ENCODE measurements at places on chromosomes 5 and 9.

GRCh38 chr5:30838936-30839496, 354.5 kb upstream of the CDH6 start:
- DNase-seq, result no peak

DNA sequence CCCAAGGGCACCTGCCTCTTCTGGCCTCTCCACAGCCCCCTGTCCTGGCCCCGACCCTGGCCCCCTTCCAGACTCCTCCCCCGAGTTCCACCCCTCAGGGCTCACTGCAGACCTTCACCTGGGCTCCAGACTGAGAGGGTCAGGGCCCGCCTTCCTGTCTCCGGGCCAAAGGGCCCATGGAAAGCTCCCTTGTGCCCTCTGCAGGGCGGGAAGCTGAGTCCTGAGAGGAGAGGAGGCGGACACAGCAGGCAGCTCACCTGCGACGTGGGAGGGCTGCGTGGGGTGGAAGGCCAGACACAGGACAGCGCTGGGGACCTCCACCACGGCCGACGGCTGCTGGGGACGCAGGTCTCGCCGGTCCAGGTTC, 20.6 kb downstream of the DYNC2I2 start:
- no peak for DNase-seq

DNA sequence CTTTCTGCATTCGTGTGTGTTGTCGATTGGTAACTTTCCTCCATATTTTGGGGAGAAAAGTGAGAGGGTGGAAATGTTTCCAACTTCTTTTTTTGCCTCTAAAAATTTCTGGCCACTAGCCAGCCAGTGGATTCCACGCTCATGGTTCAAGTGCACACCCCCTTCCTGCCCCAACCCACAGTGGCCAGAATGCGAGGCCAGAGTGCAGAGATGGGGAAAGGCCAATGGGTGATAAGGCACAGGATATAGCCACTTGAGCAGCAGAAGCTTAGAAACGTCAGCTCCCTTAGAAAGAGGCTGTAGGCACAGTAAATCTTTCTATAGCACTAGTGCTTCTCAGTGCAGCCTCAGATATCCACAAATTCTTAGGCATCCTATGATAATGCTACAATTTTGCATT, 75.8 kb upstream of the ADRB2 start:
- DNase-seq, result no peak

DNA sequence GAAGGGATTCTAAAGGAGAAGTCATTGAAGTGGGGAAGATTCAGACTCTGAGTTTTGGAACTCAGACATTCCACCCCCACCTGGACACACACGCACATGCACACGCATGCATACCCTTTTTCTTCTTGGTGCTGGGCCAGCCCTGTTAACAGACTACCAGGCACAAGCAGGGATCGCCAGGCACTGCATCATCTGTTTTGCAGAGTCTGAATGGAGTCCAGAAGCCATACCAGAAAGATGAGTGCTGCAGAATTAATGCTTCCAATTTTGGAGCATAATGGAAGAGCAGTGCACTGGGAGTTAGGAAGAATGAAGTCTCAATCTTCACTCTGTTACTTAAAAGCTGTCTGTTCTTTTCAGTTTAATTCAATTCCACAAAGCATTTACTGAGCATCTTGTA, 95.5 kb downstream of the PDE8B start:
- no peak for DNase-seq

- no peak for DNase-seq
Measured at GRCh38 chr5:168477060-168477459, 9.2 kb upstream of the RARS1 start.

GRCh38 chr9:87097238-87097637, 149.9 kb upstream of the GAS1 start:
- no peak for DNase-seq

- no peak for DNase-seq
Measured at GRCh38 chr5:159057996-159058395, 41.7 kb downstream of the EBF1 start.

DNA sequence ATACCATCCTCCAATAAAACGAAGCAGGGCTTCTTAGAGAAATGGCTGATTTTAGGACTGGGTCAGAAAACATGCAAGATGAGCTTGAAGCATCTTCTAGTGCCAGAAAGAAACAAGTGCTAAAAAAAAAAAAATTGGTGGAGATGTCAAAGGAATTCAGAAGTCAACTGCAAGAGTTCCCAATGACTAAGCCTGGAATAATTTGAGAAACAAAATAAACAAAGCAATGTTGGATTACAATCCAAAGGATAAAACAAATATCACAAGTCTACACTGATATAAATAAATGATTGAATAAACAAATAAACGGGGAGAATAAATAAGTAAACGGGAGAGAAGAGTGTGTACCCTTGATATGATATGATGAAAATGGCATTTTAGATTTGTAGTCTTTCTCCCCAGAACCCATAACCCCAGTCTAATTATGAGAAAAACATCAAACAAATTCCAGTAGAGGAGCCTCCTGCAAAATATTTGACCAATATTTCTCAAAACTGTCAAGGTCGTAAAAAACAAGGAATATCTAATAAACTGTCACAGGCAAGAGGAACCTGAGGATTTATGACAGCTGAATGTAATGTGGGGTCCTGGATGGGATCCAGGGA, 63.5 kb upstream of the CCL21 start:
- DNase-seq, result no peak

GRCh38 chr9:27382975-27383374, 86.0 kb upstream of the EQTN start:
- no peak for DNase-seq

- DNase-seq, result no peak
Measured at GRCh38 chr5:81819556-81820317, 68.8 kb upstream of the SSBP2 start.

GRCh38 chr9:112193572-112194288, 18.6 kb upstream of the SUSD1 start:
- no peak for DNase-seq

GRCh38 chr5:150159741-150160179, 4.1 kb upstream of the PDGFRB start:
- no peak for DNase-seq

- DNase-seq, result no peak
Measured at GRCh38 chr9:77906991-77907390, 124.6 kb downstream of the GNAQ start.

DNA sequence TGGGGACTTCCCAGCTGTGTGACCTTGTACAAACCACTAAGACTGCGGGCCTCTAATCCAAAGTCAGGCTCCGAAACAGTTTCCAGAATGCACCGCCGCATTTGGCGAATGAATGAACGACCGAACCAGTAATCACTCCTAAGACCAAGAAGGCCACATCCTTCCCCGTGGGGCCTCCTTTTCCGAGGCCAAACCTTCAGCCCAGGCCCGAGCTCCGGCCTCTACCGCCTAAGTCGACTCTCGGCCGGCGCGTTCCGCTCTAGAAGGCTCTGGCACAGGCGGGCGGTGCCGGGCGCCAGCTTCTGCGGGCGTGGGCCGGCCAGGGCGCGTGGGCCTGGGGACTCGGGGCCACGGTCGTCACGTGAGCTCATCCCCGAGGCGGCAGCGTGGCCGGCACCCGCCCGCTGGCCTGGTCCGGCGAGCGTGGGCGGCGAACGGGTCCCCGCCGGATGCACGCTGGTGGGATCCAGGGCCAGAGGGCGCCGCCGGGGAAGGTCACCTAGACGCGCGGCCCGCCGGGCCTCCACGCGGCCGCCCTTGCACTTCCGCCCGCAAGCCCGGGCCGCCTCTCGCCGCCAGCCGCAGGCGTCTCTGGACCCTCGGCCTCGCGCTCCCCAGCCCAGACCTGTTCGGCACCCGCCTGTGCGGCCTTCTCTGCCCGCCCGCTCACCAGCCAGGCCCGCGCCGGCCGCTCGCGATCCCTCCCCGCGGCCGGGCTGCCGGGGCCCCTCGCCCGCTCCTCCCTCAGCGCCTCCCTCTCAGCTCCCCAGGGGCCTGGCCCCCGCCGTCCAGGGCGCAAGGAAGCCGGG, 754 bp downstream of the VDAC1 start:
- DNase-seq, result no peak

DNA sequence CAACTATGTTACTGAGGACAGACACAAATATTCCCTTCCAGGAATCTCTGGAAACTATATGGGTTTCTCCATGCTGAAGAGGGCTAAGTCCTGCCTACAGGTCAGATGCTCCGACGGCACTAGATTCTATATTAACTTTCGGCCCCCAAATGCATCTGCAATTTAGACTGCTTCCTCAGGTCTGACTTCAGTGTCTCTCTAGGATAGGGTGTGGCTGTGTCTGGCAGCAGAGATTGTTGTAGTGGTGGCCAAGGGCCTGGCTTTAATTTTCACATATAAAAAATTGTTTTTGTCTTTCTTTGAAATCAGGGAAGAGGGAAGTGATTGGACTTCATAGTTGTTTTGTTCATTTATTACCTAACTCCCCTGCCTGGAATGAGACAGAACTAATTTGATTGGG, 101.8 kb downstream of the PJA2 start:
- DNase-seq, result no peak

DNA sequence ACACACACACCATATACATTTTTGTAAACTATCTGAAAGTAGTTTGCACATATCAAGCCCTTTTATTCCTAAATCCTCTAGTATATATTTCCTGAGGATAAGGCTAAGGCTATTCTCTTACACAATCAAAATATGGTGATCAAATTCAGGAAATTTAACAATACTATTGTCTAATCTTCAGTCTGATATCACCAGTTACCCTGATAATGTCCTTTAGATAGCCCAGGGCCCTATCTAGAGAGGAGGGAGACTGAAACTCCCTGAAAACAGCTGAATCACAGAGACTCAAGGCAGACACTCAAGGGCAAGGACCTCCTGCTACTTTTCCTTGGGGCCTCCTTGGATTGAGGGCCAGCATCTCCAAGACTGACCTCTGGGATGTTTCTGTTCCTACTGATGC, 30.4 kb downstream of the PTTG1 start:
- DNase-seq, result no peak

DNA sequence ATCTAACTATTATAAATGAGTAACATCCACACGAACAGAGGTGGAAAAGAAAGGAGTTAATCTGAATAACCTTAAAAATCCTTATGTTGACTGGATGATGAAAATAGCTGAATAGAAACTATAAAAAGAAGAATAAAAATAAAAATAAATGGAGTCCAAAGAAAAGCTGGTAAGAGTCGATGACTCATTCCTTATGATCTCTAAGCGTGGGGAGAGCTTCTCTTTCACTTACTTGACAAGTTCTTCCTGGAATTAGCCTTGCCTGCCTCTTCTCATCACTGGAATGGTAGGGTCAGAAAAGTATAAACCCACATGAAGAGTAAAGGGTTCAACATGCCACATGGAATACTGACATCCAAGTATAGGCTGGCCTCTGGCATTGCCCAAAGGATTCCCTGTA, 477.0 kb upstream of the RGMB start:
- no peak for DNase-seq

DNA sequence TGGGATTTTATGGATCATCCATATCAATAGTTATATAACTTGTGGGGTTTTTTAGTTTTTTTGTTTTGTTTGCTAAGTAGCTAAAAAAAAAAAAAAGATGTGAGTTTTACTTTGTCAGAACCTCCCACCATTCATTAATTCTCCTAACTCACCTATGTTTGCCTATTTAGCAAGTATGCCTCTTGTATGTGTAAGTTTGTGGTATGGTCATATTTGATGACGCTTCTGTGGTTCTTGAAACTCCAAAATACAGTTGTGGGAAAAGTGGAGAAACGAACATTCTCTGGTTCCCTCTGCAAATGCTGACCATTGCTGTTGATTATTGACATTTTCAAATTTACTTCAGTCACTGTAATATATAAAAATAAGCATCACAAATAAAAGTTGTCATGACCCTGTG, 75.7 kb downstream of the PBX3 start:
- DNase-seq, result no peak

DNA sequence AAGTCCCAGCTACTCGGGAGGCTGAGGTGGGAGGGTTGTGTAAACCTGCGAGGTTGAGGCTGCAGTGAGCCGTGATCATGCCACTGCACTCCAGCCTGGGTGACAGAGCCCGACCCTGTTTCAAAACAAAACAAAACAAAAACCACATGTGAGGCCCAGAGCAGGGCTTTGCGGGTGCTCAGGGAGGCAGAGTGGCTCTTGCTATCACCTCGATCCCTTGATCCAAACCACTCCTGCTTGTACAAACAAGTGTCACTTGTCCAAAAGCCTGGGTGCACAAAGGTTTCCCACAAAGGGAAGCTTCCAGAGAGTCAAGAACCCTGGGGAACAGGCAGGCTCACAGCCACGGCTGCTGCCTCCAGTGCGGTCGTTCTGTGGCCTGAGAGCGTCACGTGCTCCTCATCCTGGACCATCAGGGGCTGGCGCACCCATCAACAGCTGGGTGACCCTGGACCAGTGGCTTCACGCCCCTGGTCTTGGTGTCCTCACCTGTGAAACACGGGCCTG, 162.7 kb downstream of the C9orf50 start:
- no peak for DNase-seq

- DNase-seq, result no peak
Measured at GRCh38 chr5:71907608-71908145, 188.6 kb downstream of the CARTPT start.

DNA sequence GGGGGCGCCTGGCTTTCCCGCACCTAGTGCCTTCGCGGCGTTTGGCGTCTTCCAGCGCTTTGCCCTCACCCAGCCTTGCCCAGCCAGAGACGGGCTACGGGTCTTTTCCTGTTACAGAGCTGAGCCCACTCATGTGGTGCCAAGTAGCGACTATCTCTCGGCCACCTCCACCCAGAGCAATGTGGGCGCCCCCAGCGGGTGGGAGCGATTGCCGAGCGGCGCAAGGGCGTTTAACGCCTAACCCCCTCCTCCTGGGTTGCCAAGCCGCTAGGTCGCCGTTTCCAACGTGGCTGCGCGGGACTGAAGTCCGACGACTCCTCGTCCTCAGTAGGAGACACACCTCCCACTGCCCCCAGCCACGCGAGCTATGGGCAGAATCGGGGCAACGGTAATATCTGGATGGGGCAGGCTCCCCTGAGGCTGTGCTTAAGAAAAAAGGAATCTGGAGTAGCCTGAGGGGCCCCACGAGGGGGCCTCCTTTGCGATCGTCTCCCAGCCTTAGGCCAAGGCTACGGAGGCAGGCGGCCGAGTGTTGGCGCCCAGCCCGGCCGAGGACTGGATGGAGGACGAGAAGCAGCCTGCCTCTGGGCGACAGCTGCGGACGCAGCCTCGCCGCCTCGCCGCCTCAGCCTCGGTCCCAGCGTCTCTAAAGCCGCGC, 5.8 kb downstream of the TLX3 start:
- DNase-seq, result no peak

GRCh38 chr9:38373679-38374078, 18.8 kb upstream of the ALDH1B1 start:
- DNase-seq, result no peak

DNA sequence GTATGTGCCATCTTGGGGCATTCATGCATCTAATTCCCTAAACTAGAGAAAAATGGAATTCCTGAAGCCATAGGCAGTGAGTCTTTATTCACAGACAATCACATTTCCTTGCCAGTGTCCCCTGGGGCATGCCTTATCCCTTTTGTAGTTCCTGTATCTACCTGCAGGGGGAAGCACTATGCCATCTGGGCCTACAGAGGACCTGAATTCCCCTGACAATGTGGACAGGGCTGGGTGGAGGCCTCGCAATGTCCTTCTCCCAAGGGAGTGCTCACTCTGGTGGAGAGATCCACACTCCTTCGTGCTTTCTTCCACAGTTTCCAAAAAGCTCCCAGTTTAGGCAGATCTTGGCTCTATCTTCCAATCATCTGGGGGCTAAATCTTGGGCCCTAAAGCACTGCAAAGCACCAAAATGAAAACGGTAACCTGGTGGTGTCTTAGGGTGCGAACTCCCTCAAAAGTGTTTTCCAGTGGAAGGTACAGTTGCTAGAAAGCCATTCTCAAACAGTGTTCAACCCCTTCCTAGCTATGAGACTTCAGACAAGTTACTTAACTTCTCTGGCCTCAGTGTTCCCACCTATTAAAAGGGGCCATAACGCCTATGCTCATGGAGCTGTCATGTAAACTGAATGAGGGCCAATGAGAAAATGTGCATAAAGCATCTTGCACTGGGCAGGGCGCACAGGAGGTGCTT, 17.5 kb downstream of the WHRN start:
- peak; percentile 20 for DNase-seq

All from NCI-H1048 (cell line).